ENCODE measurements at places on chromosomes 4 and X.

DNA sequence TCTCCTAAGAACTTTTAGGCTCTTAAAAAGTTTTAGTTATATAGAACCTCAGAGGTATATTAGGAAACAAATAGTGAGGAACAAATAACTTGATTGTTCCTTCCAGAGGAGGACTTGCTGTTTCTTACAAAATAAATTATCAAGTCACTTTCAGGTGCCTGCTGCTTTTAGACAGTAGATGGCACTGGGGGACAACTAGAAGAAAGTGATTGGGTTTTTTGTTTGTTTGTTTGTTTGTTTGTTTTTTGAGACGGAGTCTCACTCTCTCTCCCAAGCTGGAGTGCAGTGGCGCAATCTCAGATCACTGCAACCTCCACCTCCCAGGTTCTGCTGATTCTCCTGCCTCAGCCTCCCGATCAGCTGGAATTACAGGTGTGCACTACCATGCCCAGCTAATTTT is 35.4 kb upstream of the CDKL5 start:
- no peak for DNase-seq

GRCh38 chr4:64368741-64369140 is 40.5 kb downstream of the TECRL start:
- no peak for DNase-seq

- DNase-seq = no peak
These were observed 51.2 kb downstream of the TBL1X start for GRCh38 chrX:9515973-9516538.

DNA sequence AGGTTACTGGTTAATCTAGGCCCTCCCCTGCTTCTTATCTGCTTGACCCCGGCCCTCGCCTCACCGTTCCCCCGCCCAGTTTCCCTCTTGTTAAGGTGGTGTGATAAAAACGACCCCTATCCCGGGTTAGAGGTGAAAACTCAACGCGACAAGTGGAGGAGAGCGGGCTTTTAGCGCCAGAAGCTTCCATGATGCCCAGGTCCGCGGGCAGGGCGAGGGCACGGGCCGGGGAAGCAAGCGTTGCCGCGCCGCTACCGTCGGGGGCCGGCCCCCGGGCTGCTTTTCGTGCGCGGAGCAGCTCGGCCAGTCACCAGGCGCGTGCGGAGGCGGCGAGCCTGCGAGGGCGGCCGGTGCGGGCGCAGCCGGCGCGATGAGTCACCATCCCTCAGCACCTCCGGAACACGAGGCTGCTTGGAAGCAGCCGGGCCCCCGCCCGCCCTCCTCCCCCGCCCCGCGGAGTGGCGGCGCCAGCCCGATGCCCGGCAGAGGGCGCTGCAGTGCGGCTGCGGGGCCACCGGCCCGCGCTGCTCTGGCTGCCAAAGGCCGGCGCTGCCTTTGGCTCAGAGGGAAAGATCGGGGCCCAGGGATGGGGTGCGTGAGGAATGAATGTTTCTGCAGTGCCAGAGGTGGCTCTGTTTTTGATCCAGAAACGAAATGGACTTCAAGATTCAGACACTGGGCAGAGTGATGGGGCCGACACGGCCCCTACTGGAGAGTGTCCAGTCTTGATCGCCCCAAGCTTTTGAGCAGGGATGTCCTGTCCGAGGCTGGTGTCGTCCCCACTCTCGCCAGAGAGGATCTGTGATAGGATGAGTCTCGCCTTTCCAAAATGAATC is 107.8 kb downstream of the NHSL2 start:
- no peak for DNase-seq

- DNase-seq = no peak
These were observed 313.2 kb downstream of the ANTXR2 start for GRCh38 chr4:79759793-79760192.

- peak; percentile 36 for DNase-seq
These were observed 81.6 kb downstream of the SORBS2 start for GRCh38 chr4:185730387-185730786.

- DNase-seq = no peak
These were observed 67.0 kb upstream of the TSPAN7 start for GRCh38 chrX:38494239-38494823.

DNA sequence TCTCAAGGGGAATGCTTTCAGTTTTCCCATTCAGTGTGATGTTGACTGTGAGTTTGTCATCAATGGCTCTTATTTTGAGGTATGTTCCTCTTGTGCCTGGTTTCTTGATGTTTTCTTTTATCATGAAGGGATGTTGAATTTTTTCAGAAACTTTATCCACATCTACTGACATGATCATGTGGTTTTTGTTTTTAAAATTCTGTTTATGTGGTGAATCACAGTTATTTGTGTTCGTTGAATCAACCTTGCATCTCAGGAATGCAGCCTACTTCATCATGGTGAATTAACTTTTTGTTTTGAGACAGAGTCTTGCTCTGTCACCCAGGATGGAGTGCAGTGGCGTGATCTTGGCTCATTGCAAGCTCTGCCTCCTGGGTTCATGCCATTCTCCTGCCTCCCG is 263.1 kb upstream of the KLF3 start:
- no peak for DNase-seq

DNA sequence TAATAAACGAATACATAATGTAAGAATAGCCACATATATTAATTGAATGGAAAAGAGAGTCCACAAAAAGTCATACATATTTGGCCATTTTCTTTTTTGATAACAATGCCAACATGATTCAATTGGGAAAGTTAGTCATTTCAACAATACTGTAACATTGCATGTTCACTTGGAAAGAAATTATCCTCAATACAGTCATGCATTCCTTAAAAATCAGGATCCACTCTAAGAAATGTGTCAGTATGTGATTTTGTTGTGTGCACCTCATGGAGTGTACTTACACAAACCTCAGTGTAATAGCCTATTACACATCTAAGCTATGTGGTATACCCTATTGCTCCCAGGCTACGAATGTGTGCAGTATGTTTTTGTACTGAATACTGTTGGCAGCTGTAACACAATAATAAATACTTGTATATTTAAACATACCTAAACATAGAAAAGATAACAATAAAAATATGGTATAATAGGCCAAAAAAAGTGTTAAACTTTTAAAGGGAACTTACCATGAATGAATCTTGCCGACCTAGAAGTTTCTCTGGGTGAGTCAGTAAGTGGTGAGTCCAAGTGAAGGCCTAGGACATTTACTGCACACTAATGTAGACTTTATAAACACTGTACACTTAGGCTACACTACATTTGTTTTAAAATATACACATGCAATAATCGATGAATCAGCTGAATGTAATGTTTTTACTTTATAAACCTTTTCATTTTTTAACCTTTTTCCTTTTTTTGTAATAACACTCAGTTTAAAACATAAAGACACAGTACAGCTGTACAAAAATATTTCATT is 806.8 kb downstream of the PCDH18 start:
- no peak for DNase-seq

DNA sequence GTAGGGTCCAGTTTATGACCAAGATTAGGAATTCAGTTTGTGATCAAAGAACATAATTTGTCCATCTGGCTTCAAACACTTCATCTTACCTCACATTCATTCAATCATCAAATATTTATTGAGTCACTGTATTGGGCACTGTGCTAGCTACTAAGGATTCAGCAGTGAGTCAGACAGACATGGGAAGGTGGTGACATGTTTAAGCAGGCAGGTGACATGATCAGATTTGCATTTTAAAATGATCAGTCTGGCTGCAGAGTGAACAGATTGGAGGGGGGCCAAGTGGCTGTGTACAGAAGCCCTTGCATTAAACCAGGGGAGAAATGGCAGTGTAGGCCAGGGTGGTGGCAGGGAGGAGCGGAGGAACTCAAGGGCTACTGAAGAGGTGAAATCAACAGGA is 25.1 kb upstream of the APLN start:
- DNase-seq = no peak

- no peak for DNase-seq
These were observed 479.2 kb downstream of the GBA3 start for GRCh38 chr4:23171976-23172375.

DNA sequence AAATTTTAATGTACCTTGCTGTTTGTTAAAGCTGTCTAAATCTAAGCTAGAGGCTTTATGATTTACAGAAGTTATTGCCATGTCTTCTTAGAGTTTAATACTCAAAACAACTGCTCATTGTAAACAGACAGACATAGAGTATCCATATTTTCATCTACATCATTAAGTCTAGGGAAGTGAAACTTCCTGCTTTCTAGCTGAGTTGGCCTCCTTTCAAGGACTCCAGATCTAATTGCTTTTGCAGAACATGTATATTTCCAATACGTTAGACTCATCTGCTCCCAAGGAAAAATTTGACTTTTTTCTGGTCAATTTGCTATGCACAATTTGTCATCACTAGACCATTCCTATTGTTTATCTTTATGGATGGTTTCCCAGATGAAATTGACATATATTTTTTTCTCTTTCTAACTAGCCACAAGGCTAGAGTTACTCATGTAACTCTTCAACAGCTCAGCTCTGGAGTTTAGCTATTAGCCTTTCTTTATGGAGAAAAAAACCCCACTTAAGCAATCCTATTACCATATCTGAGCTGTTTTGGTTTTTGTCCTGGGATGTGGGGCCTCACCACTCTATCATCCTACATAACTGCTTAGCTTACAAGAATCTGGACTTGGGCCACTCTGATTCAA is 122.9 kb downstream of the PPA2 start:
- DNase-seq = no peak

DNA sequence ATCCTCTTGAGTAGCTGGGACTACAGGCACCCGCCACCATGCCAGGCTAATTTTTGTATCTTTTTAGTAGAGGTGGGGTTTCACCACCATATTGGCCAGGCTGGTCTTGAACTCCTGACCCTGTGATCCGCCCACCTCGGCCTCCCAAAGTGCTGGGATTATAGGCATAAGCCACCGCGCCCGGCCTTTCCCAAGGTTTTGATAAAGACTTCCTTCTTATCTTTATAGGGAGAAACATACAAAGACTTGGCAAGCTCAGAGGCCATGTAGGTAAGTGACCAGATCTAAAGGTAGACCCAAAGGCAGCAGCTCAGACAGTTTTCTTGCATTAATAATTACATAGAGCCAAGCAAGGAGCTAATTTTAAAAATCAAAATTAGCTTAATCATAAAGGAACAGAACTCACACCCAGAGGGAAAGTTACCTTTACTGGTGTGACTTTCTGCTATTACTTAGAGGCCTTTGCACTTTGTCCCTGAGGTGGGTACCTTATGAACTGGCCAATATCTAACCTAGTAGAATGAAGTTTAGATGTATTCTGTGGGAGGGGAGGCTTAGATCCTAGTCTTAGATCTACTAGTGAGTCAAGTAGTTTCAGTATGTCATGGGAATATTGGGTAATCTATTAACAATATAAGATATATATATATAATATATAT is 67.3 kb downstream of the HPGD start:
- DNase-seq = no peak

DNA sequence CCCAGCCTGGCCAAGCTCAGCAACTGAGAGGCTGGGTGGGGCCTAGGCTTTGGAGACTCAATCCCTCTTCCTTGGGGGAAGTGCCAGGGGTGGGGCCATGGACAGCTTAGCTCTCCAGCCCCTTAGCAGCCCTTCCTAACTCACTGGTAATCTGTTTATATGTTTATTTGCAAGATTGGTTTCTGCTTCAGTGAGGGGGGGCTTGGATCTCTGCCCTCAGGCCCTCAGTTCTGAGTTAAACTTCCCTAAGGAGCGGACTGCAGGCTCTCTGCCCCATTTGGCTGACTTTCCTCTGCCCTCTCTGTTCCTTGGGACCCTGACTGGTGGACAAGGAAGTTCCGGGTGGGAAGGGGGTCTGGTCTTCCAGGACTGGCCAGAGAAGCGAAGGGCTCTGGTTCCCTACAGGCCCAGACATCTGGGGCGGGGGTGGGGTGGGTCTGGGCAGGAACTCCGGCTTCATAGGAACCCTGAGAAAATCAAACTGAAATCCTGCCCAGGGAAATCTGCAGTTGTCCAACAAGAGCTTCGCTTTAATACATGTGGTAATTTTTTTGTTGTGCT is 51.4 kb downstream of the NALF2 start:
- DNase-seq = no peak

DNA sequence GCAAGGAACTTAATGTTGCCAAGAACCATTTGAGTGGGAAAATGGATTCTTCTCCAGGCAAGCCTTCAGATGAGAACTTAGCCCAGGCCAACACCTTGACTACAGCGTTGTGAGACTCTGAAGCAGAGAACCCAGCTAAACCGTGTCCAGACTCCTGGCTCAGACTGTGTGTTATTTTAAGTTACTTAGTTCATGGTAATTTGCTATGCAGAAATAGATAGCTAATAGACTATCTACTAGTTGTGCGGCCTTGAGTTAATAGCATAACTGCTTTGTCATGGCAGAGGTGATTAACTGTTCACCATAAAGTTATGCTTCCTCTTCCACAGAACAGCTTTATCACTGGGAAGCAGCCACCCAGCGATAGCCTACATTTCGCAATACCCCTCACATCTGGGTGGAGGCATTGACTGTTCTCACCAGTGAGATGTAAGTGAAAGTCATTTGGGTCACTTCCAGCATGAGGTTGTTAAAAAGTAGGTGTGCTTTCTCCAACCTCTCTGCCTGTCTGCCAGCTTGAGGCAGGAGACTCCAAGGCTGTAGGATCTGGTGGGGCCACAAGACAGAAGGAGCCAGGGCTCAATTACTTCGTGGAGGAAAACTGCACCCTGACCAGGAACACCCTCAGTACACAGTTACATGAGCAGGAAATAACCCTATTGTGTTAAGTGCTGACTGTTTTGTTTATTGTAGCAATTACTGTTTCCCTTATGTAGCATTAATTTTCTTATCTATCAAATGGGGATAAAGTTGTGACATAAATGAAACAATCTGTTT is 94.2 kb downstream of the GPAT3 start:
- DNase-seq = no peak

GRCh38 chrX:131072871-131073571 is 14.9 kb downstream of the ARHGAP36 start:
- DNase-seq = no peak

- DNase-seq = no peak
These were observed 329.3 kb downstream of the GBA3 start for GRCh38 chr4:23022032-23022431.

- no peak for DNase-seq
These were observed 224.2 kb upstream of the EMCN start for GRCh38 chr4:100742045-100742444.

DNA sequence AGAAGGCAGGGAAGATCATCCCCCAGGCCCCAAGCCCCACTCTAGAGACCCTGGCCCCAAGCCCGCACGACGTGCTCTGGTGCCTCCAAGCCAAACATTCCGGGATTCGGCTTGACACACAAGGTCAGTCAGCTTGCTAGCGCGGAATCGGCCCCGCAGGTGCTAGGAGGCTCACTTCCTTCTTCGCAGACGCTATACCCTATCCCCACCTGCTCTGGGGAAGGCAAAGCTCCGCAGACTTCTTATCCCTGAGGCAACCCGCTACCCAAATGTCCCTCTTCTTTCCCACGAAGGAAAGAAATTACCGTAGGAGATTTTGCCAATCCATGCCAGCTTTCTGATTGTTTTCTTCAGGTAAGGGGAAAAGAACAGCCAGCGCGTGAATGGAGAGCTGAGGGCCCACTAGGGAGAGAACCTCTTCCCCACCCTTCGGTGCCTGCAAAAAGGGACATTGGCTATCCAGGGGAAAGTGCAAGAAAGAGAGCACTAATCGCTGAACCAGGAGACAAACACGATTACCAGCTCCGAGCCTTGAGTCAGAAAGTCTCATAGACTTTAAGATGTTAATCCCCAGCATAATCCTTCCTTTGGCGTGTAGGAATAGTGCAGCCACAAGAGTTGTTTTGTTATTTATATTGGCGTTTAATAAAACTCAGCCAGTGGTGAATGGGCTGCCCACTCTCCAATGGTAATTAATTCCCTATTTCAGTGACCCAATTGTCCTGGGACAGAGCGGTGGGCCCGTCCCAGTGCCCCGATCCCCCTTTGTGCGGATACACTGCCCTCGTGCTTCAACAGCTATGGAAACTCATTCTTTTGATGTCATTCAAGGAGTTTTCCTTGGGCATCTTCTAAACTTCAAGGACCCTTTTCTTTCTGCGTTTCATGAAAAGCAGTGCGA is 5.4 kb upstream of the NEUROG2 start:
- no peak for DNase-seq

GRCh38 chr4:112818594-112818965 is 181.6 kb downstream of the LARP7 start:
- no peak for DNase-seq

All from SK-N-DZ (cell line).